Kidney glomerular epithelial cell (primary cell): ENCODE measurements at places on chromosomes 2 and 18.
A peak's percentile ranks its signal among the peaks of the same experiment; 100 is the strongest.

DNA sequence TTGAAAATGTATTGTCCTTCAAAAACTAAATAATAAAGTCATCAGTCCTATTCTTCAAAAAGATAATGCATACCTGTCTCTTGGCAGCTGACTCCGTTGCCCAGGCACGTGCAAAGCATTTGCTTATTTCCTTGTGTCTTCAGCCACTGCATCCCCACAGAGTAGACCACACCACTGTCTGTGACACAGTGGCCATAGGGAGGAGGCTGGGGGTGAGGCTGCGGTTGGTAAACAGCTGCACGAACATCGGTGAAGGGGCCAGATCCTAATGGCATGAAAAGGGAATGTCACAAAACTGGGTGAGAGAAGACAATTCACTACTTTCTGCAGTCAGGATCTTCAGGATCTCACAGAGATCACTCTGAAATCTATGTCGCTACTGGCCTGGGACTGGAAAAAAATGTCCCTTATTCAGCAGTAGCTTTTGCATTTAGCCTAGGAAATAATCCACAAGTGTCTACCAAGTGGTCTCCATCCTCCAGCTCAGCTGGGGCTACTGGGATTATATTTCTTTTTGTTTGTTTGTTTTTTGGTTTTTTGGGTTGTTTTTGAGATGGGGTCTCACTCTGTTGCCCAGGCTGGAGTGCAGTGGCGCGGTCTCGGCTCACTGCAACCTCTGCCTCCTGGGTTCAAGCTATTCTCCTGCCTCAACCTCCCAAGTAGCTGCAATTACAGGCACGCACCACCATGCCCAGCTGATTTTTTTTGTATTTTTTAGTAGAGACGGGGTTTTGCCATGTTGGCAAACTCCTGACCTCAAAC lies 10.7 kb downstream of the FN1 start:
- DNase-seq, result no peak

GRCh38 chr2:150919901-150920300 lies 341.8 kb downstream of the RBM43 start:
- peak; percentile 49 for DNase-seq

GRCh38 chr2:99490623-99491461 lies 1.0 kb upstream of the REV1 start:
- no peak for DNase-seq

DNA sequence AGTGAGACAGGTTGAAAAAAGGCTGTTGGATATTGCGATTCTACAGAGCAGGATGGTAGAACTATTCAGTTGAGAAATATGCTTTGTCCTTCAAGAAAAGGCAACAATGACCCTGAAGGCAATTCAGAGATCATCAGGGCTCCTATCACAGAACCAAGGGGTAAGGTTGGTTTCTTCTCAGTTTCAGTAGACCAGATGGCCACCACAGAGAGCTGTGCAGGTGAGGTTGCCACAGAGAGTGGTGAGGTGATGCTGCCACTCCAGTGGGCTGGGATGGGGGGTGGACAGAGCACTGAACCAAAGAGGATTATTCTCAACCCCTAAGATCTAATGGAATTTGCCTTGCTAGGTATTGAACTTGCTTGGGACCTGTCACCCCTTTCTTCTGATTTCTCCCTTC lies 64.6 kb upstream of the ZBTB7C start:
- DNase-seq, result no peak

- DNase-seq, result peak; percentile 74
Measured at GRCh38 chr2:205686783-205687640, 4.7 kb downstream of the NRP2 start.

DNA sequence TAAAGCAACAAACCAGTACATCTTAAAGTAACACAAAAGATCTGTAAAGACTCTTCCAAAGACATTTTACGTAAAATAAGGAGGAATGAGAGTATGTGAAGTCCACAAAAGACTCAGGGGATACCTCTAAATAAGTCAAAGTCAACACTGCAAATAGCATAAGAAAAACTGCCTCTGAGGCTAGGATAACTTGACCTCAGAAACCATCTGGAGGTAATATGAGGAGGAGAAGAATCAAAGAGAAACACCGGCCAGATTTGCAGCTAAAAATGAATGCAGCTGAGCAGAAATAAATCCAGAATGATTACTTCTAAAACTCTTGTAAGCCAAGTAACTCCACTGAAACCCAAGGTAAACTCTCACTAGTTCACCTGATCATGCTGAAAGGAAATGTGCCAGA lies 52.2 kb upstream of the ERMN start:
- no peak for DNase-seq

- DNase-seq, result no peak
Measured at GRCh38 chr2:17958466-17959092, 80.1 kb downstream of the KCNS3 start.

DNA sequence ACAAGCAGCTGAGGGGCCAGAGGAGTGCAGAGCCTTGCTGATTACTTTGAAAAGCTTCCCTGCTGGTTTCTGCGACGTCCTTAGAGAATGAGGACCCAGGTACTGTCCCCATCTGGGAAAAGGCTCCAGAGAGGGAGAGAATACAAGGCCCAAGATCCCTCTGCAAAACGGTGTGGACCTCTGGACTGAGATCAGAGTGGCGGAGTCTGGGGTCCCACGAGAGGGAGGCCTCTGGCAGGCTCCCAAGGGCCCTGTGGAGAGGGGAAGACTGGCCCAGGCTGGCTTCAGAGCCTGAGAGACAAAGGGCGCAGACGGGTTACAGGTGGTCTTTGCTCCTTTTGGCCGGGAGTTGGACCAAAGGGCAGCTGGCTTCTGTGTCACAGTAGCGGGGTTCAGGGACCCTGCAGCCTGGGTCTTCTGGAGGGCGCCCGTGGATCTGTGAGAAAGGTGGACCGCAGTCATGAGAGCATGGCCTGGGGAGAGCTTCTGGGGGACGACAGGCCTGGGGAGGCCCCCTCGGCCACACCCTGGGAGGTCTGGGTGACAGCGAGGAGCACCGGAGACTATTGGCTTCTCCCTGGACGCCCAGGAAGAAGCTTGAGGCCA lies 805 bp downstream of the SNORC start:
- no peak for DNase-seq

DNA sequence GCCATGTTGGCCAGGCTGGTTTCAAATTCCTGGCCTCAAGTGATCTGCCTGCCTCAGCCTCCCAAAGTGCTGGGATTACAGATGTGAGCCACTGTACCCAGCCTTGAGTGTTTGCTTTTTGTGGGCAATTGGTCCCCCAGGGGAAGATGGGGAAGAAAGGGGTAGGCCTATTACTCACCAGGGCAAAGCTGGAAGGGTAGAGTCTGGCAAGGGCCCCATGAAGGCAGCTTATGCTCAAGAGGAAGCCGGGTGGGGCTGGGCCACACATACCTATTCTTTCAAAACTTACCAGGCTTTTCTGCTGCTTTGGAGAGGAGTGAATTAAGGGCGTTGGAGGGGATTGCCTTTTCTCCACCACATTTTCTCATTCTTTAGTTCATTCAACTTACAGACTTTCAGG lies 24.5 kb upstream of the CD28 start:
- no peak for DNase-seq

DNA sequence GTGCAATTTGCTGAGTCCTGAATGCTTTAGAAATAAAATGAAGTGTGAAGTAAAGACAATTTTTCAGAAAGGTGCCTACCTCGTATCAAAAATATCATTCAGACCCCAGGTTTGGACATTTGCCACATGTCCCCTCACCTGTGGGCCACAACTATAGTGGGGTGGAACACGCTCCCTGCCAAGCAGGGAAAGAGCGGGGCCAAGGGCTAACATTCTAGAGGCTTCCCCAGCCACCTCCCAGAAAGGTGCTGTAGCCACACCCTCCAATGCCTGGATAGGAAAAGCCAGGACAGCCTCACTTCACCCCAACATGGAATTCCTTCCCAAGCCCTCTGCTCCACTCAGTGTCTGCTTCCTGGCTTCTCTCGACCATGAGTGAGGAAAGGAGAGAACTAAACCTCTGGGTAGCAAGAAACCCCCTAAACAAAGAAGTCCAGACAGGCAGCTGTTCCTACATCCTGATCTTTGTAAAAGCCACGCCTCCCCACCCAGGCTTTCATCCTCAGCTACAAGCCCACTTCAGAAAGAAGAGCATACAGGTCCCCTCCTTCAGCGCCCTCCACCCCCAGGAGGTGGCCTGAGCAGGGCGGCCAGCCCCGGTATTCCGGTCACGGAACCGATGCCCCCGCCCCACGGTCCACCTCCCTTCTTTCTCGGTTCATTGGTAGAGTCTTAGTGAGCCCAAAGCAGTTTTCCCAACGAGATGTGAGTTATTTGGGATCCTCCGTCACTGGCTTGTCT lies 2.1 kb downstream of the COL6A3 start:
- no peak for DNase-seq
